ENCODE measurements at places on chromosomes 5 and 9.
A peak's percentile ranks its signal among the peaks of the same experiment; 100 is the strongest.

DNA sequence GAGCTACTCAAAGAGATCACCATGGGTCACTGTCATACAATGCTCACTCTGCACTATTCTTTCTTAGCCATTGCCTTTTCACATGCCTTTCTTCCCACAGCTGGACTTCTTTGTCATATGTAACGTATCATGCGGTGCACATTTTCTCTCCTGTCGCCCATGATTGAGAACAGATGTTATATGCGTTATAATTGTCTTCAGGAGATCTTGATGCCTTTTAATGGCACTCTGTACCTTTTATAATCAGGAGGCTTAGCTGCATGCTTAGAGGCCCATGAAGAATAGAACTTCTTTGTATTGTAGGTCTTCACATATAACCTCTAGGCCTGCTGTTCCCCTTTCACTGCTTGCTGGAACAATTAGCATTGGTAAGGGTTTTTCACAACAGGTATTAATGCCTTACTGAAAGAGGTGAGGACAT, 436.1 kb downstream of the CDH10 start:
- DNase-seq: peak; percentile 55

DNA sequence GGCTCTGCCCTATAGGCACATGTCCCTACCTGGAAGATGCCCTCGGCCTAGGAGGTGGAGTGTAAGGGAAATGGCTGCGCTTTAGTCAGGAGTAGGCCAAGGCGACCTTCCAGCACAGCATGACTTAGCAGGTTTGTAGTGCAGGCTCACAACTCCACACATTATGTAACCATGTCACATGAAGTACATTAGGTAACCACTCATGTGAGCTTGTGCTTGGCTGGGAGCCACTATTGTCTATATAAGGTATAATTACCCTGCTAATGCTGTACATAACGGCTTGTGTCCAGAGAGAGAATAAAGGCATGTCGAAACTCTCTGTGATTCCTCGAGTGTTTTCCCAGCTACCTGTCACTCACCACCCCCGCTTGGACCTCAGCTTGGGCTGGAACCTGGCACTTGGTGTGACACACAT, 74.9 kb downstream of the CAMK4 start:
- DNase-seq: no peak

DNA sequence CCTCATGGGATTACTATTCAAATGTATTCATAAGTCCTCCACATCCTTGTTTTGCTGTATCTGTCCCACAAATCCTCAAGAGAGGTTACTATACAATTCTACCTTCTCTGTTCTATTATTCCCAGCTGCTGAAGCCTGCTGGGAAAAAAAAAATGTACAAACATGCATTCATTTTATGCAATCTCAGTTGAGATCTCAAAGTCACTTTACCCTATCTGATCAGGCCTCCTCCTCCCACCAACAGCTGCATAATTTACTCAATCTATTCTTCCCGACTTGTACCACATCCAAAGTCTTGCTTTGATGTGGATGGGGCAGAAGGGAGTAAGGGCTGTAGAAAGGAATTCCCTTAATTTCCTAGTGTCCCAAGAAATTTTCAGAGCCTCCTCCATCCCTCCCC, 28.6 kb downstream of the PSIP1 start:
- no peak for DNase-seq

GRCh38 chr5:121559832-121560231, 291.9 kb upstream of the FTMT start:
- DNase-seq: no peak

DNA sequence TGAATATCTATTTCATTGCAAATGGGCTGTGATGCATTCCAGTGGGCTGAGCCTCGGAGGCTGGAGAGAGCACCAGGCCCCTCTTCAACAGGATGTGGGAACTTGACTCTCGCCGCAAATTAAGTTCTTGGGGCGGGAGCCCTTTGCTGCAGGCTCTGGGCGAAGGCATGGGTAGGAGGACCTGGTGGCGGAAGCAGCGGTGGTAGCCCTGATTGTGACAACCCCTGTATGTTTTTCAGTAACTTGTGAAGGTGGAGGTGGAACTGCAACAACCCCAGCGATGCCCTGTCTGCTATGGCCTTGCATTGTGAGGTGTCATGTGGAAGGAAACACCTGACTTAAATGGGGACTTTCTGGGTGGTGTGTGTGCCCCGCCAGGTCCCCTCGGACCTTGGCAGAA, 9.4 kb downstream of the FYB1 start:
- no peak for DNase-seq

- DNase-seq: no peak
Measured at GRCh38 chr5:139177809-139178588, 20.2 kb downstream of the SIL1 start.

DNA sequence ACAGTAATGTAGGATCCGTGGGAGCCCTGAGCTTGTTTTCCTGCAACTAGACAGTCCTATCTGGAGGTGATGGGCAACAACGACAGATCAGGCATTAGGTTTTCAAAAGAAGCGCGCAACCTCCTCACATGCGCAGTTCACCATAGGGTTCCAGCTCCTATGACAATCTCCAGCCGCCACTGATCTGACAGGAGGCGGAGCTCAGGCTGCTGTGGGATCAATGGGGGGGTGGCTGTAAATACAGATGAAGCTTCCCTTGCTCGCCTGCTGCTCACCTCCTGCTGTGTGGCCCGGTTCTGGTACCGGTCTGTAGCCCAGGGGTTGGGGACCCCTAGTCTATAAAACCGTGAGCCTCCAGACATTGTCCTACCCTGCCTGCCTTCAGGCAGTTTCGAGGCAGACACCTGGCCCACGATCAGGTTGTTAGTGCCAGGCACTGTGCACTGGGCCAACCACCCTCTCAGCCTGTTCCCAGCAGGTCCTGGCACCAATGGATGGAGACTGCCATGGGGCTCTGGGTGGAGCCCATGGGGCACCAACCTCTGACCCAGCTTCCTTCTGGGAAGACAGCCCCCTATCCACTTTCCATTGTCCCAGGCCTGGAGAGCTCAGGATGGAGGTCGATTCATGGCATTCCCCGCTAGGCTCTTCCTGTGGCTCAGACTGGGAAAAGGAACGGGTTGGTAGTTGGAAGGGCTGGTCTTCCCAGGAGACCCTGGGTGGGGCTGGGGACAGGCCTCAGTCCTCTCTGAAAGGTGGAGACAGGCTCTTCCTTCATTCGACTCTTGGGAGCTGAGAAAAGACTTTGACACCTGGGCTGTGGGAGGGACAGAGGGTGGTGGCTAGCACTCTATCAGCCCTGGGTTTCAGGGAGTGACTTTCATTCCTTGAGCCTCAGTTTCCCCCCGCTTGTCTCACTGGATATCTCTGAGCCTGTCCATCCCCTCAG, 1.7 kb downstream of the ENDOG start:
- no peak for DNase-seq

DNA sequence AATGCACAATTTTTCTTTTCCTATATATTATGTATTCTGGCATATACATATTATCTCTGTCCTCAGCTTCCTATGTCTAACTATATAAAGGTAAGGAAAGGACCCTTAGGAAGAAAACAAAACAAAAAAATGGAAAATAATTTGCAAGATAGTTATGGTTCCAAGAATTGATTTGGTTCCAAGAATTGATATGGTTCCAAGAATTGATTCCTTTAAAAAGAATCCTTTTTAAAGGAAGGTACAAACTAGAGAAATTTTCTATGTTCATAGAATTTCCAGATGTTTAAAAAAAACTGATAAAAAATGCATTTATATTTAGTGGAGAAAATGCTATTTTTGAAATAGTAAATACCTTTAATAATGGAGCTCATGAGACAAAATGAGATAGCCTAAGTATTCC, 12.1 kb downstream of the LYRM7 start:
- DNase-seq: no peak

DNA sequence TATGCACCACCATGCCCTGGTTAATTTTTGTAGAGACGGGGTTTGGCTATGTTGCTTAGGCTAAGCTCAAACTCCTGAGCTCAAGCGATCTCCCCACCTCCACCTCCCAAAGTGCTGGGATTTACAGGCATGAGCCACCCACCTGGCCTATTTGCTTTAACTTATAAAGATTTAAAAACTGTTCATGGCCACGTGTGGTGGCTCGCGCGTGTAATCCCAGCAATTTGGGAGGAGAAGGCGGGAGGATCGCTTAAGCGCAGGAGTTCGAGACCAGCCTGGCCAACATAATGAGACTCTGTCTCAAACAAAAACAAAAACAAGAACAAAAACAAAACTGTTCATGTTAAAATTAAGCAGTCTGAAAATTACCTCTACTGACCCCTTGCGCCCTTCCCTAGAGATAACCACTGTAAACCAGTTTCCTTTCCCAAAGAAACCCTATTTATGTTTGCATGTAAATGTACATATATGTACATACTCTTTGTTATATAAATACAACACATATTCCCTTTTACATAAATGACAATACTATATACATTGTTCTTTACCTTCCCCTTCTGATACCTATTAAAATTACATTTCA, 1.5 kb downstream of the AK6 start:
- DNase-seq: no peak

- no peak for DNase-seq
Measured at GRCh38 chr5:176899296-176899891, at the start of gene HK3. HK3 (minus strand) TSS chr5:176899346; CDS start chr5:176896159, 3,187 bp downstream.

GRCh38 chr5:141992349-141992963, 20.4 kb downstream of the GNPDA1 start:
- DNase-seq: no peak

- DNase-seq: no peak
Measured at GRCh38 chr9:122401896-122402295, 31.1 kb downstream of the PTGS1 start.

GRCh38 chr9:121781701-121782464, 130.4 kb downstream of the DAB2IP start:
- DNase-seq: no peak

GRCh38 chr9:19976226-19976625, 187.4 kb upstream of the SLC24A2 start:
- no peak for DNase-seq

DNA sequence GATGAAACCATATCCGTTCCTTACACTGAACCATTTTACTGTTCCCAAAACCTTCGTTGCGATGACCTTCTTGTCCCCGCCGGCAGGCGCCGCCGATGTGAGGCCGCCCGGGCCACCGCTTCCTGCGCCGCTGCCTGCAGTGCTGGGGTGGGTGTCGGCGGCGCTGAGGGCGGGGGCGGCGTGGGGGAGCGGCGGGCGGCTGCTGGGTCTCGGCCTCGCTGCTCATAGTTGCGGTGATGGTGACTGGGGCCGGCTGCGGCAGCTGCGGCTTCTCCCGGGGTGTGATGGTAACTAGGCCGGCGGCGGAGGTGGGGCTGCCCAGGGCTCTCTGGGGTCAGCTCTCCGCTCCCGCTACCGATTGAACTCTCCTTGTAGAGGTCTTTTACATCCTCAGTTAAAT, 14.1 kb upstream of the OR2S2 start:
- DNase-seq: no peak

DNA sequence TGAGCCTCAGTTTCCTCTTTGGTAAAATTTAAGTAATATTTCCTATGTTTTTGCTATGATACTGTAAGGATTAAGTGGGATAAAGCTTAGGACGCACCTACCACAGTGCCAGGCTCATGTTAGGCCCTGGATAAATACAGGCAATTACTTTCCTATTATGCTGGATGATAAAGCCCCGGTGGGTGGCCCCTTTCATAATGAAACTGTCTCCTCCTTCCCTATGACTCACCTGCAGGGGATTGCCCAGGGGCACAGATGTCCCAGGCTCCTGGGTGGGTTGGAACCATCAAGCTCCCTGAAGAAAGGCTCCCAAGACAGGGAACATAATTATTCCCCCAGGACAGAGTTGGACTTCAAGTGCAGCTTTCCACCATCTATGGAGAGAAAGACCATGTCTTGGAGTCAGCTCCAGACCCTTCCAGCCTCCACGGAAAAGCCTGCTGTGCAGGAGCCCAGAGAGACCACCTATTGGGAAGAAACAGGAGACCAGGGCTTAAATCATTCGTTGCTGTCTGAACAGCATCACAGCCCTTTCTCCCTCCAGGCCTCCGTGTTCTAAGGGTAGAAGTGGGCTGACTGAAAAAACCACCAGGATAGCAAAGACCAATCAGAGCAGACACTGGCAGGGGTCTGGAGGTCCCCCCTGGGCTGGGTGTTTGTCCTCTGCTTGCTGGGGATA, 43.2 kb upstream of the FOXE1 start:
- peak; percentile 65 for DNase-seq

DNA sequence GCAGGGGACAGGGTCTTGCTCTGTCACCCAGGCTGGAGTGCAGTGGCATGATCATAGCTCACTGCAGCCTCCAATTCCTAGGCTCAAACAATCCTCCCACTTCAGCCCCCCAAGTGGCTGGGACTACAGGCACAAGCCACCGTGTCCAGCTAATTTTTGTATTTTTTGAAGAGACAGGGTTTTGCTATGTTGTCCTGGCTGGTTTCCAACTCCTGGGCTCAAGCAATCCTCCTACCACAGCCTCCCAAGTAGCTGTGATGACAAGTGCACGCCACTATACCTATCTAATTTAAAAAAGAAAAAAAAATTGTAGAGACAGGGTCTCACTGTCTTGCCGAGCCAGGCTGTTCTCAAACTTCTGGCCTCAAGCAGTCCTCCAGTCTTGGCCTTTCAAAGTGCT, 31.6 kb upstream of the LECT2 start:
- DNase-seq: no peak

GRCh38 chr5:151002681-151003502, 17.5 kb upstream of the GPX3 start:
- no peak for DNase-seq

DNA sequence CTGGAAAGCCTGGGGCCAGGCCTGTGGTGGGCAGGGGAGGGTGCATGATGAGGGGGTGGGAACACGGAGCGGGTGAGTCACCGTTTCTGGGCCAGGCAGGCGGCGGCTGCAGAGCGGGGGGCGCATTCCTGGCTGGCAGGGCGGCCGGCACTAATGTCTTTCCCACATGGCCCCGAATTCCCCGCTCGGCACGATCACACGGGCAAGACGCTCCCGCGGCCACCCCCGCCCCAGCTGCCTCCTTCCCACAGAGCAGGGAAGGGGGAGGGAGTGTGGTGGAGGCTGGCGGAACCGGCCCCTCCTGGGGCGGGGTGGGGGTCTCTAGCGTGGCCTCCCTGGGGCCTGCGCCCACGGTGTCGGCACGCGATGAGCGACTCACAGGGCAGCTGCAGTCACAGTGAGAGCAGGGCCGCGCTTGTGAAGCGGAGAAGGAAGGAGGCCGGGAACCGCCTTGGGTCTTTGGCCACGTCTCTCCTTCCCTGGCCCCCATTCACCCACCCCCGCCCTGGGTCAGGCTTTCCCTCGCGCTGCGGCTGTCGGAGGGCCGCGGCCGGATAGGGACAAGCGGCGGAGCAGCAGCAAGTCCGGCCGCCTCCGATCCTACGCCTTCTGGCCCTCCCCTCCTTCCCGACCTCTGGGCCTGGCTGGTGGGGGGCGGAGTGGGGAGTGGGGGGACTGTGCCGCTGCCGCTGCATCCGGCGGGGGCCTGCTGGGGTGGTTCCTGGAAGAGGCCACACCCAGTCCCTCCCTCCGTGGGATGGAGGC, 48.9 kb downstream of the CXXC5 start:
- DNase-seq: no peak

DNA sequence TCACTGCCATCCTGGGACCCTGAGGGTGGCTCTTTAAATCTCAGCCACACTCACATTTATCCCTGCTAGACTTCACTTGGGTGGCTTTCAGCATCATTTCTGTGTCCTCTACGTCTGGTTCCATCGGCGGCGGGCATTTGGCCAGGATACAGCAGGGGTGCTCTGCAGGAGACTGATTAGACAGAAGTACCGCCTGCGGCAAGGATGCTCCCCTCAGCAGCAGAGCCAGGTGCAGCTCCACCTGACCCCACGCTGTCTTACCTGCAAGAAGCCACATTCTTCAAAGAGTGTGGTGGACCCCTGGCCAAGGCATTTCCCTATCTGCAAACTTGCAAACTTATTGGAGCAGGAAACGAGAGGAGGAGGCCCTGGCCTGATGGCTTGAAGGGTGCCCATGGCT, 309.8 kb upstream of the IRX4 start:
- DNase-seq: no peak

- no peak for DNase-seq
Measured at GRCh38 chr9:22416692-22417060, 29.9 kb upstream of the DMRTA1 start.
